Bronchial epithelial cell (primary cell): ENCODE measurements at places on chromosomes 7 and 10. TPM values are rescaled to one million over a fixed set of nuclear protein-coding genes. Genes with fewer than 3 reads are reported as not detected.

The FAM237B gene
- not detected in 2 replicates for total RNA-seq

The ELFN1 gene
- under 0.01 TPM in 1 of 2 replicates, not detected in the other for total RNA-seq

The TMEM176A gene
- 0.79 TPM in 1 of 2 replicates, not detected in the other for total RNA-seq

The SPDYE16 gene
- not detected in 2 replicates for total RNA-seq

The GDF10 gene
- not detected in 2 replicates for total RNA-seq

The RAPGEF5 gene
- total RNA-seq, result 5.8 and 6.3 TPM in 2 replicates

The GRID2IP gene
- total RNA-seq, result 0.26 TPM in 2 replicates

The CYP2C19 gene
- 0.26 and 1.2 TPM in 2 replicates for total RNA-seq

The CPA1 gene
- not detected in 2 replicates for total RNA-seq

The UCMA gene
- not detected in 2 replicates for total RNA-seq

The NEUROG3 gene
- not detected in 2 replicates for total RNA-seq

The C7orf57 gene
- total RNA-seq, result 0.53 and 2.4 TPM in 2 replicates

The LRRC4 gene
- under 0.01 and 0.64 TPM in 2 replicates for total RNA-seq

The OR2A5 gene
- not detected in 2 replicates for total RNA-seq

The GRM3 gene
- not detected in 2 replicates for total RNA-seq

The UCN3 gene
- not detected in 2 replicates for total RNA-seq

The TWIST1 gene
- 9.0 and 23.7 TPM in 2 replicates for total RNA-seq

The PPP1R17 gene
- not detected in 2 replicates for total RNA-seq

The KLF14 gene
- total RNA-seq, result under 0.01 TPM in 1 of 2 replicates, not detected in the other

The ITGA8 gene
- under 0.01 TPM in 1 of 2 replicates, not detected in the other for total RNA-seq

The MET gene
- total RNA-seq, result 135 and 156 TPM in 2 replicates

The C10orf105 gene
- total RNA-seq, result not detected in 2 replicates

The CACNB2 gene
- total RNA-seq, result 0.13 TPM in 1 of 2 replicates, not detected in the other

The DMBT1 gene
- not detected in 2 replicates for total RNA-seq

The CWF19L1 gene
- total RNA-seq, result 22.8 and 25.0 TPM in 2 replicates

The EVX1 gene
- total RNA-seq, result not detected in 2 replicates

The TCF7L2 gene
- 1.1 and 1.2 TPM in 2 replicates for total RNA-seq

The CRYGN gene
- total RNA-seq, result not detected in 2 replicates

The C1GALT1 gene
- 30.3 and 31.1 TPM in 2 replicates for total RNA-seq

The AZGP1 gene
- 1.2 and 1.6 TPM in 2 replicates for total RNA-seq

The HTR5A gene
- not detected in 2 replicates for total RNA-seq

The SLC18A3 gene
- not detected in 2 replicates for total RNA-seq

The KCNH2 gene
- total RNA-seq, result under 0.01 and 0.13 TPM in 2 replicates

The VIPR2 gene
- not detected in 2 replicates for total RNA-seq
